Stimulated activated CD4-positive, alpha-beta T cell treated with anti-CD3 and anti-CD28 coated beads, Interleukin-15, amount 100 ng/mL, for 24 hours (primary cell): ENCODE measurements at places on chromosomes 12 and 14.

DNA sequence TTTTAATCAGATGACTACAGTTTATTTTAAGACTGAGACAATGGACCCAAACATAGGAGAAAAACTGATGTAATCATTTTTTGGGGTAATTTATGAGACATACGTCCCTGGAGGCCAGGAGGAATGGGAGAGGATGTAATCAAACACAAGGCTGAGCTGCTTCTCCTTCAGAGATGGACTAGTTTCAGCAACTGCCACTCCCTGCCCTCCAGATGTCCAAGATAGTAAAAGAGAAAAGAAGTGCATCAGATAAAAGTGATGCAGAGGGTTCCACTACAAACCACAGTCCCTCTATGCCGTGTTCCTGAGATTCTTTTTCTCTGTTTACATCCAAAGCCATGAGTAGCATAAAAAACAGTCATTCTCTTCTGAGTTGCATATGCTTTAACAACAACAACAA lies 101.1 kb downstream of the DACT1 start:
- DNase-seq = no peak

GRCh38 chr12:94643606-94644005 lies 6.8 kb downstream of the TMCC3 start:
- no peak for DNase-seq

GRCh38 chr12:27790179-27790578 lies 10.1 kb upstream of the MANSC4 start:
- no peak for DNase-seq

GRCh38 chr14:35535483-35536112 lies 1.6 kb downstream of the INSM2 start:
- DNase-seq = no peak

DNA sequence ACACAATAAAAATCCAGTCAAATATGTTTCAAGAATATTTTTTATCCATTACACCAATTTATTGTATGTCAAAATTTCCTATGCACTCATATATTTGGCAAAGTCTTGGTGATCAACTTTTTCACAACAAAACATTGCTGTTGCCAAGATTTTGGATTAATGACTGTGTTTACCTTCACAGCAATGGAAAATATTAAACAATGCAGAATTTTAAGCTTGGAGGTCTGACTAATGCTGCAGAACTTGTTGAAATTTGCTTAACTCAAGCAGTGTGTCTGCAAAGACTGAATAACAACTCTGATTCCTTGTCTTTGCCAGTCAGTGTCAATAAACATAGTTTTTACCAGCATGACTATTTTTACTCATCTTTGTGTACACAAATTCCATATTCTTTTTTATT lies 336.4 kb downstream of the CCER1 start:
- DNase-seq = no peak

DNA sequence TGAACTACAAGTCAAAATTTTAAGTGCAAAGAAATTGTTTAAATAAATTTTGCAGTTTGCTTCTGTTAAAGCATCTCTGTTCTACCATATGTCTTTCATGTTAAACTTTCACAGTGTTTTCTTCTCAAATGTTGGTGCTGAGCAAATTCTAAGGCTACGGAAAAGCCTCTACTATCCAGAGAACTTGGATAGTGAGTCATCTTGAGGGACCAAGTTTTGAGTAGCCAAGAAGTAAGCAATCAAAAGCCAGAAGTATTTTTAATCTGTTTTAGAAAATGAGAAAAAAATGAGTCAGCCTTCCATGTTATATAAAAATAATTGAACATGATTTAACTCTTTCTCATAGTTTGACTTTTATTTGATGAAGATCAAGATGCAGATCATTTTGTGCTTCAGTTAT lies 3.3 kb downstream of the BRMS1L start:
- no peak for DNase-seq

- DNase-seq = no peak
Observed at GRCh38 chr12:700016-700415, 36.8 kb upstream of the NINJ2 start.

DNA sequence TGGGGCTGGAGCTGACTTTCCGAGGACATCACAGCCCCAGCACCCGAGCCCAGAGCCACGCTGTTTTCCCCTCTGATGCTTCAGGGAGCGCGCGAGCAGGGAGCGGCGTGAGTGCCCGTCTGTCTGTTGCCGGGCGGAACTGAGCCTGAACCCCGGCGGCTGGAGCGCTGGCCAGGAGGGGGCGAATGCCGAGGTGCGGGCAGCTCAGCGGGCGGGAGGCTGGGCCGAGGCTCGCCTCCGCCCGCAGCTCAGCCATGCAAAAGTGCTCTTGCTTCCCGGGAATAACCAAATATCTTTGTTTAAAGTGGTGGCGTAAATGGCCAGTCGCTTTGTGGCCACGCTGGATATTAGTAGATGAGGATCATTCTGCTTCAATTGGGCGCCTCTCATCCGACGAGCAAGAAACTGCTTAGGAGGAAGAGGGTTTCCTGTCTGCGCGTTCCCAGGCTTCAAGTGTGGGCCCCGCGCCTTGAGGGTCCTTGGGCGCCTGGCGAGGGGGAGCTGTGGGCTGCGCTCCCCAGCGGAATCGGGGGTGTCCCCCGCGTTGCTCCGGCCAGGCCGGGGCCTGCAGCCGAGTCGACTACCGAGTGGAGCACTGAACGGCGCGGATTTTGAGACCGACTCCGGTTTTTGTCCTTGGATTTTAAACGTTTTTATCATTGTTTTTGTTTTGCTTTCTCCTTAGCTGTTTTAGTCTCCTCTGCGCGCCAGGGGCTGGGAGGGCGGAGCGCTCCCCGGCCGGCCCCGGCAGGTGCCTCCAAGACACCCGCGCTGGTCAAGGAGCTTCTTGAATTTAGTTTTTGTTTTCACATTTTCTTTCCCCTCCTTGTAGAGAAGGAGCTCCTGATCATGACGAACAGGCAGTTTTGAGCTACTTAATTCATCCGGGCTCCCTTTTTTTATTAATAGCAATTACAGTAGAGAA lies 831 bp upstream of the NKX2-1 start:
- peak; percentile 41 for DNase-seq

DNA sequence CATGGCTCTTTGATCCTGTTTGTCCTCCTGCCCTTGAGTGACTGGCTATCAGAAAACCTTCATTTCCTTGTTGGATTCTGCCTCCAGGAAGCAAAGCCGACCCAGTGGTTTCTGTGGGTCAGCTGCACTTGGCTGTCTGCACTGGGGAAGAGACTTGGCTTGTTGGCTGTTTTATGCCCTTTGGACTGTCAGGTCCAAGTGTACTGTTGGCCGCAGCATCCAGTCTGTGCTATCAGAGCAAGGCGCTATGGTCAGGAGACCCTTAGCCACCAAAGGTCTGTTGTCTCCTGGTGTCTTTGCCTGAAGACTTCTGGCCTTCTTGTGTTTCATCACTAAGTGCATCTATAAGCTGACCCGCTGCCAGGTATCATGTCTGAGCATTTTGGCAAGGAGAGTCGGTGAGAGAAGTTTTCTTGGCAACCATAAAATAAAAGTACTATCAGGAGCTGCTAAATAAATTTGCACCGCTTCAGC lies 177.4 kb upstream of the HIF1A start:
- no peak for DNase-seq

DNA sequence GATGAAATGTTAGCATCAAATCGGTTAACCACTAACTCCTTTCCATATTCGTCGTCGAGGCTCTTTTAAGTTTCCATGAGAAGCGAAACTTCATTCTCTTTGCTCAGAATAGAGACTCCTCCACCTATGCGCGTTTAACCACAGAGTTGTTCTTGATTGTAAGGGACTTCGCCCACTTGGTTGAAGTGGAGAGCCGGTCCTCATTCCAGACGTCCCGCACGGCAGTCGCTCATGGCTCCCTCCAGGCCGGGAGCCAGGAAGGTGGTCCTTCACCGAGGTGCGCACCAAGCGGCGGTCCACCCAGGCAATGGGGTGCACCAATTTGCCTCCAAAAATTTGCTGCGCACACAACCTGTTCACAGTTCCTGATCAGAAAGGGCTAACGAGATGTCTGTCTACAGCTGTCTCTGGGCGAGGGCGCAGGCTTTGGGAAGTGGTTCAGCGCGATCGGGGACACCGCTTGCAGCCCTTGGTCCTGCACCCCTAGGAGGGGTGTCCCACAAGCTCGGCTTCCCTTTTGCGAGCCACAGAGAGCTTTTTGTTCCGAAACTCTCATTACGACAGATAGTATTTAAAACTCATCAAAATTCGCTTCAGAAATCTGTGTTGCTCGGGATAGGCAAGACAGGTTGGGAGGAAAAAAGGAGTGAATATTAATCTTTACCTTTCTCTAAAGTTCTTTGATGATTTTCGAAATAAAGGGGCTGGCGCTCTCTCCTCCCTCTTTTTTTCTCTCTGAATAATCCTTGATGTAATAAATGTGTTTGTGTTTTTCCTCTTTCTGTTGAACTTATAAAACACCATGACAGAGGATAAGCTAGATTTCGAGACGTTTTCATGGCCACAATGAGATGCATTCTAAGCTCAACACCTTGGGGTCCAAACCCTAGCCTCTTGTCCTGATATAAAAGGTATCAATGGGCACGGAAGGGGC lies 6.4 kb upstream of the ALX1 start:
- DNase-seq = no peak

GRCh38 chr12:109612975-109613502 lies 39.4 kb downstream of the MVK start:
- DNase-seq = no peak

- no peak for DNase-seq
Observed at GRCh38 chr12:87982208-87982607, 47.0 kb downstream of the C12orf50 start.

GRCh38 chr12:3199551-3200031 lies 122.4 kb downstream of the TSPAN9 start:
- DNase-seq = no peak

- DNase-seq = no peak
Observed at GRCh38 chr12:1884651-1885050, 33.8 kb downstream of the CACNA2D4 start.

GRCh38 chr12:121637231-121637914 lies 11.0 kb downstream of the ORAI1 start:
- DNase-seq = peak; percentile 68

DNA sequence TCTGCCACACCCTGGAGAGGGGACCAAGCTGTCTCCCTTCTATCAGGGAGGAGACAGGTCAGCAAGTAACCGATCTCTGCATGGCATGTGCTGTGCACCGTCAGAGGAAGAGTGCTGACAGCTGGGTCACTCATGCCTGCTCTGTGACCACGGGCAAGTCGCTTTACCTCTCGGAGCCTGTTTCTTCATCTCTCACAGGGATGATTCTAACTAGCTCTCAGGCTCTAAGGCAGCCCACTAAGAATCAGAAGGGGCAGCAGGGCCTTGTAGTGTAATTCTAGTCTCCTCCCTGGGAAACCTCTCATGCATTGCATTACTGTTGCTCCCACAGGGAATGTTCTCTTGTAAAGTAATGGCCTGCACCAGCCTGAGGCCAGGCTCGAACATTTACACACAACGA lies 11.9 kb downstream of the CD9 start:
- no peak for DNase-seq

GRCh38 chr12:49962861-49963765 lies 1.4 kb downstream of the AQP5 start:
- no peak for DNase-seq

- no peak for DNase-seq
Observed at GRCh38 chr14:66197276-66197675, 288.9 kb upstream of the CCDC196 start.

GRCh38 chr14:66965831-66966230 lies 223.4 kb upstream of the GARIN2 start:
- no peak for DNase-seq

- DNase-seq = no peak
Observed at GRCh38 chr12:131494216-131494615, 216.7 kb upstream of the SFSWAP start.

GRCh38 chr12:108320507-108321293 lies 18.4 kb downstream of the CMKLR1 start:
- DNase-seq = no peak

DNA sequence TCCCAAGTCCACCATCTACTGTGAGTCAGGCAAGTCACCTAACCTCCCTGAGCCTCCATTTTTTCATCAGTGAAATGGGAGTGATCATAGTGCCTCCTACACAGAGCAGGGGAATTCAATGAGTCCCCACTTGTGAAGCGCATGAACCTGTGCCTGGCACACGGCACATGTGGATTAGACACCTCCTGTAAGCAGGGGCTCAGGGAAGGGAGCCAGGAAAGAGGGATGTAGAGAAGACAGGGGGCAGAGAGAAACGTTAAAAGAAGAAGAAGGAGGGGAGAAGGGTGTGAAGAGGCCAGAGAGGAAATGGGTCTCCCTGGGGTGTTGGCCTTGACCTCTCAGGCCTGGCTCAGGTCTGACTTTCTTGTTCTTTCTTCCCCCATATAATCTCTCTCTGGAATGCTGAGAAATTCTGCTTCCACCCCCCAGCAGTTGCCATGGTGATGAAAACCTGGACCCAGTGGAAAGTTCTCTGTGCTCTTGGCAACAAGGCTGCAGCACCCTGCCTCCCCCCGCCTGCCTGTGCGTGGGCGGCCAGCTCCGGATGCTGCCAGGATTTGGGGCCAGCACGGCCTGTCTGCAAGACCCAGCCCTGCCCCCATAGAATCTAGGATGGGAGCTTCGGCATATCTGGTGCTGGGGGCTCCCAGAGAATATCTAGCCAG lies 94.5 kb downstream of the CALM1 start:
- DNase-seq = no peak

DNA sequence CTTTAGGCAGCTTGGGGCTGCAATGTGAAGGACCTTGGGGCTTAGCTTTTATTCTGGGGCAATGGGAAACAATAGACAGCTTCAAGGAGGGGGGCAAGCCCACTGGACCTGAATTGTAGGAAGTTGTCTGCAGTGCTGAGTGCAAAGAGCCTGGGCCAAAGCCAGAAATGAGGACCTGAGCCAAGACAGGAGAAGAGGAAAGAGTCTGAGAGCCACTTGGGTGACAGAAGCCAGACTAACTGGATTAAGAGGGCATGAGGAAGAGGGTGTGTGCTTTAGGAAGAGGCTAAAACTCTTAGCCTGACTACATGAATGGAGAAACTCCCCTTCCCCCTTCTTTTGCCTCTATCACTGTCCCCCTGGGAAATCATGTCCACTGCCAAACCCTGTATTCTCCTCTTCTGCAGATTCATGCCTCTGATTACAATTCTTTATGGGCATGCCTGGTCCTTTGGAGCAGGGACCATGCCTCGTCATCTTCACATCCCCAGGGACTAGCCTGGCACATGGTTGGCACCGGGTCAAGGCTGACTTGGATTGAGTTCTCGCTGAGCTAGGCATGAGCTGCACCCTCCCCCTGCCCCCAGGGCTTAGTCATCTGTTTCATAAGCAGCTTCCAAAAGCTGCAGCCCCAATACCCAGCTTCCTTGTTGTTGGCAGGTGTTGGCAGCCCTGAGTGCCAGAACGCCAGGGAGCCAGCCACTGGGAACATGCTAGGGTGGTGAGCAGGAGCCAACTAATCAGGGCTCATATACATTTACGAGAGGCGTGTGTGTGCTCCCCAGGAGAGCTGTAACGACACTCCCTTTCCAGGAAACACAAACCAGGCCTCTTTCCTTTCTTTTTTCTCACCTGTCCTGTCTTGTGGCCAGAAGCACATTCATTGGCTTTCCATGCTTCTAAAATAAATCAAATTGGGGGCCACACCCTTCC lies 27.7 kb upstream of the JDP2 start:
- DNase-seq = peak; percentile 12

- DNase-seq = no peak
Observed at GRCh38 chr12:124856132-124856841, 7.4 kb downstream of the SCARB1 start.
